Stimulated activated CD8-positive, alpha-beta memory T cell treated with anti-CD3 and anti-CD28 coated beads, Interleukin-4, amount 100 ng/mL, for 1 hour (primary cell): ENCODE measurements at places on chromosomes 4 and X.

DNA sequence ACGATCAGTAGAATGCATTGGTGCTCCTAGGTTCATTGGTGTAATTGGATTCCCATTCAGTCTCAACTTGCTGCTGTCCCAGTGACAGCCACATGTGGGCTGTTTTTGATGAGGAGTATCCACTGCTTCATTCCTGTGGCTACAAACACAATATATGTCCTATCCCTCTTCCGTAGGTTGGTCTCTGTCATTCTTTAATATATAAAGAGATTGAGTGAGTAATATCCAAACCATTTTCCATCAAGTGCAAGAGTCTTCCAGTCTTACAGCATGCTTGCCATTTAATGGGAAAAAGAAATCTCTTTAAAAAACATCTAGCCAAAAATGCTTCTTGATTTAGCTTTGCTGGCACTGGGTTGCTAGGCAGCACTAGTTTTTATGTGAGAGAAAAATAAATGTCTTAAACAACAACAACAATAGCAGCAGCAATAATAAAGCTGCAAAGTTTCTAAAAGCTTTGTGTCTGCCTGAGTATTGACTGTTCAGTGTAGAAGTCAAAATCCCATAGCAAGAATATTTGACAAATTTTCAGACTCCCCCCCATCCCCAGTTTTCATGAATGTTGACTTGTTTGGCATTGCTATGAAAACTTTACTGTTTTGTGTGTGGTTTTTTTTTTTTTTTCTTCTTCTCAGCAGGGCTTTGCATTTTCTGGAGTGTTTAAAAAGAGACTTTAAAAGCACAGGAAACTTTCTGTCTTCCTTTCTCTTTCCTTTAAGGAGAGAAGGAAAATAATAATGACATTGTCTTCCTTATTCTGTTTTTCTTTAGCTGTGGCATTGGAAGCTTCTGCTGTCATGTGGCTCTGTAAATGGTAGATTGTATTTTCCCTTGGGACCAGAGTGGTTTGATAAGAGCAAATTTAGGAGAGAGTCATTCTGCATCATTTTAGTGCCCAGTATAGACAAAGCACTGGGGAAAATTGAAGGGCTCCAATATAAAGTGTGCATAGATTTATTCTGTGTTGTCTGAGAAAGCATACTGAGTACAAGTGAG, 244.3 kb downstream of the ARHGAP10 start:
- DNase-seq, result no peak

DNA sequence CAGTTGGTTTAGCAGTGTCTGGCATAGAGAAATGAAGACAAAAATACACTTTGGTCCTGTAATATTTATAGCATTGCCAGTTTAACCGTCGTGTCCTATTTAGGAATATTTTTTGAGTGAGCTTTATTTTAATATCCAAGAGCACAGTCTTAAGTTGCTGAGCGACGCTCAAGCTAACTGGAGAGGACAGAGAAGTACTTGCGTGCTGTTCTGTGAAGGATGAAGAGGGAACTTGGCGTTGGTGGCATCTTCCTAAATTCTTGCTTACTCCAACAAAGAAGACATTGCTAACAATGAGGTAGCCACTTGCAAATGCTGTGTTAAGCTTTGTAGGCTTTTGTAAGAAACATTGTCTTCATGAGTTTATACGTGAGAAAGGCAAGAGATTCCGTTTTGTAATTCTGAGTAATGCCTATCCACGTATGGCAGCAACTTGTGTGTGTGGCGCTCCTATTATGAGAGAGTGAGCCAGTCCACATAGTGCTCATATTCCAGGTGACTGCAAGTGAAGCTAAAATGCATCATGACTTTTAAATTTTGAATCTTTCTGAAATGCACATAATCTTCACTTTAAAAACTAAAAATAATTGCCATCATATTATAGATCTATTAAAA, 50.6 kb downstream of the SYNPO2 start:
- no peak for DNase-seq

GRCh38 chrX:154459832-154460231, 1.8 kb downstream of the PLXNA3 start:
- no peak for DNase-seq

- DNase-seq, result no peak
Measured at GRCh38 chrX:47194194-47194787, 662 bp downstream of the UBA1 start.

- no peak for DNase-seq
Measured at GRCh38 chrX:120450163-120450562, 18.9 kb downstream of the LAMP2 start.

GRCh38 chrX:49184294-49185281, 1.6 kb downstream of the PRICKLE3 start:
- DNase-seq, result no peak

GRCh38 chrX:129523079-129523911, at the start of gene SMARCA1:
SMARCA1 (minus strand) TSS chrX:129523490; CDS start chrX:129523370, 120 bp downstream.
- no peak for DNase-seq

GRCh38 chrX:149641835-149642234, 10.2 kb upstream of the TMEM185A start:
- no peak for DNase-seq

- no peak for DNase-seq
Measured at GRCh38 chrX:148385471-148385870, 114.9 kb upstream of the AFF2 start.

GRCh38 chrX:39377157-39377556, 575.9 kb downstream of the MID1IP1 start:
- DNase-seq, result no peak

- DNase-seq, result no peak
Measured at GRCh38 chr4:63348735-63349673, 1060.2 kb downstream of the TECRL start.

GRCh38 chr4:53767482-53767881, 176.2 kb upstream of the LNX1 start:
- DNase-seq, result no peak

DNA sequence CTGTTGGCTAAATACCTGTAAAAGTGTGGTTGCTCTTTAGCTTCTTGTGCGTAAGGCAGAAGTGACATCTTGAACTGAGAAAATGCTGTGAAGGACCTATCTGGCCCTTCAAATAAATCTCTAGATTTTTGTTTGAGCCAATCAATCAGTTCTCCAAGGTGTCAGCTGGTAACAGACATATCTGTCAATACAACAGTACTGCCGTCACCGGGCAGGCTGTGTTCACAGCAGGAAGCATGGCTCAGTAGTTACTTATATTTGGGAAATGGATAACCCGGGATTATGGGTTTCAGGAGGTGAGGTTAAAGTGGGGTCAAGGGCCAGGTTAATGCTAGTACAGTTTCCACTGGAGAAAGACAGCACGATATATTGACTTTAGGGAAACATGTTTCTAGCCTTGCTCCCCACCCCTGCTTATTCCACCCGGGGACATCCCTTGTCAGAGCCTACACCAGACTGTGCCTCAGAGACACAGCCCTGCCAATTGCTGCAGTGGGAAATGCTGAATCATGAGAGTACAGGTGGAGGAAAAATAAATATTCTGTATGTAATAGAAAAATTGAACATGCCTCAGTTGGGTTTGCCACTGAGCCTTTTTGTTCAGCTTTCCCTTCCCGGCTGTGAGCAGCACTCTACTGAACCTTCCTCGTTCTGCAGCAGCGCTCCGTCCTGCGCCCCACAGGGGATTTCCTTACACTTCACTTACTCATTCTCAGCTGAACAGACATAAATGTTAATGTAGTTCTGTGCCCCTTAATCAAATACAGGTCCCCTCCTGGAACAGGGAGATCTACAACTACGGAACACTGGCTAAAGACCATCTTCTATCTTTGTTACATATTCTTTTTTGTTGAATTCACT, 121.1 kb downstream of the MGST2 start:
- no peak for DNase-seq

DNA sequence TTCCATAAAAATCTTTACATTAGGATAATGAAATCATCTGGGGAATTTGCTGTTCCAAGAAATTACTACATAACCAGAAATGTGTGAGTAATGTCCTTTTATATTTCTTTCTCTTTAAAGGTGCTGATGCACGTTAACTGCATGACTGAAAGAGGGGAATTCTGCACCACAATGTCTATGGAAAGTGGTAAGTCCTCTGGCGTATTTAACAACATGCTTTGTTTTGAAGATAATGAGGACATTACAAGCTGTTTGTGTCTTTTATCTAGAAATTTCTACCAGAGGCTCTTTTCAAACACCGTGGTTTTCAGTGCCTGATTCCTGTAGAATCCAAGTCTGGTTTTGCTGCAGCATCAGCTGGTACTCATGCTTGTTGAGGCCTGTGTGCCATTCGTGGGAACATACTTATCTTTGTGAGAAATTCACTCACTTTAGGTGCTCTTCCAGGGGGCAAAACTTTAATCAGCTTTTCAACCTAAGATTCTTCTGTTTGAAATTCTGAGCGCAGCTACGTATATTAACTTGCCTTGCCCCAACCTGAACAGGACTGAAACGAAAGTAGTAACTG, 257.2 kb downstream of the PDHA2 start:
- no peak for DNase-seq
